Esophagus squamous epithelium (tissue), 5 donors: ENCODE measurements at places on chromosomes 4 and X.

- DNase-seq = no peak
Measured at GRCh38 chr4:163662768-163663167, 168.3 kb downstream of the TMA16 start.

DNA sequence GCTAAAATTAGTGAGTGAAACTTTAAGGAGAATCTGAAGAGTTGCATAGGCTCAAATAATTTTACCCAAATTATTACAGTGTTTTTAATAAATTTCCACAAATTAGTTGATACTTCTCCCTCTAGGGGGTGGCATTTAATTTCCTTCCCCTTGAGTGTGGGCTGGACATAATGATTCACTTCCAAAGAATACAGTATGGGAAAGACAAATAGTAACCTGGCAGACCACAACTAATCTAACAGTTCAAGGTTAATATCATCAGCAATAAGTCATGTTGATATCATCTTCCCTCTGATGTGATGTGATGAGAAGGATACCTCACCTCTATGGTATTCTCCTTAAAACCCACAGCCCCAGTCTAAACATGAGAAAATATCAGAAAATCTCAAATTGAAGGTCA lies 15.5 kb downstream of the PFKFB1 start:
- no peak for DNase-seq

- DNase-seq = no peak
Measured at GRCh38 chr4:183984566-183984965, 79.5 kb downstream of the STOX2 start.

DNA sequence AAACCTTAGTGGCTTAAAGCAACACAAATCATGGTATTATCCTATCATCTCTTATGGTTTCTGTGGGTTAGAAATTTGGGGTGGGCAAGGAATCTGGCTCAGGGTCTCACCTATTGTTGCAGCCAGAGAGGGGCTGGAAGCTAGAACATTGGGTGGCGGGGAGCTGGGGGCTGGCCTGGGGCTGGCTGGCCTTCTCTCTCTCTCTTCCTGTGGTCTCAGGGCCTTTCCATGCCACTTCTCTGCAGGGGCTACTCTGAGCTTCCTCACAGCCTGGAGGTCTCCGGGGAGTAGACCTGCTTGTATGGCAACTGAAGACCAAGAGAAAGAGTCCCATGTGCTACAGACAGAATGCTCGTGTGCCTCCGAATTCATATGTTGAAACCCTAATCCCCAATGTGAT lies 10.7 kb upstream of the XPNPEP2 start:
- DNase-seq = no peak

GRCh38 chr4:68348577-68348976 lies 1.3 kb downstream of the YTHDC1 start:
- no peak for DNase-seq

DNA sequence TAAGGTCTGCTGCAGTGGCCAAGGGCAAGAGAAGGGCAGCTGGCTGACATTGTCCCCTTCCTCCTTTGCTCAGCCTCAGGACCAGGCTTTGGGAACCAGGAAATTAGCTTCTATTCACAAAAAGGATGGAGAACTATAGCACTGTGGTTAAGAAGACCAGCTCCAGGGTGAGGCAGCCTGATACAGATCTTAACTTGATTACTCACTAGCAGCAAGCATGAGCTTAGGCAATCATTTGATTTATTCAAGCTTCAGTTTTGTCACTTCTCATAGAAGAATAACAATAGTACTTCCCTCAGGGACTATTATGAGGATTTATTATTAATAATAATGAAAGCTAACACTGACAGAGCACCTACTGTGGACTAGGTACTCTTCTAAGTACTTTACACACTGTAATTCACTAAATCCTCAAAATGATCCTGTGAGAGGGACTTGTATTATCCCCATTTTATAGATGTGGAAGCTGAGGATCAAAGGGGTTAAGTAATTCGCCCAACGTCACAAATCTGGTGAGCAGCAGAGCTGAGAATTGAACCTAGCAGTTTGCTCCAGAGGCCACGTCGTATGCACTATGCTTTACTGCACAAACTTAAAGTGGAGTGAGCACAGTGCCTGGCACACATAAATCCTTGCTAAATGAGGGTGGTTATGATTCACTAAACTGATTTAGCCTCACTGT lies 130.4 kb upstream of the PAK3 start:
- DNase-seq = no peak
